ENCODE measurements at places on chromosomes 4 and X. TPM values are rescaled to one million over a fixed set of nuclear protein-coding genes. Genes with fewer than 3 reads are reported as not detected.

DNA sequence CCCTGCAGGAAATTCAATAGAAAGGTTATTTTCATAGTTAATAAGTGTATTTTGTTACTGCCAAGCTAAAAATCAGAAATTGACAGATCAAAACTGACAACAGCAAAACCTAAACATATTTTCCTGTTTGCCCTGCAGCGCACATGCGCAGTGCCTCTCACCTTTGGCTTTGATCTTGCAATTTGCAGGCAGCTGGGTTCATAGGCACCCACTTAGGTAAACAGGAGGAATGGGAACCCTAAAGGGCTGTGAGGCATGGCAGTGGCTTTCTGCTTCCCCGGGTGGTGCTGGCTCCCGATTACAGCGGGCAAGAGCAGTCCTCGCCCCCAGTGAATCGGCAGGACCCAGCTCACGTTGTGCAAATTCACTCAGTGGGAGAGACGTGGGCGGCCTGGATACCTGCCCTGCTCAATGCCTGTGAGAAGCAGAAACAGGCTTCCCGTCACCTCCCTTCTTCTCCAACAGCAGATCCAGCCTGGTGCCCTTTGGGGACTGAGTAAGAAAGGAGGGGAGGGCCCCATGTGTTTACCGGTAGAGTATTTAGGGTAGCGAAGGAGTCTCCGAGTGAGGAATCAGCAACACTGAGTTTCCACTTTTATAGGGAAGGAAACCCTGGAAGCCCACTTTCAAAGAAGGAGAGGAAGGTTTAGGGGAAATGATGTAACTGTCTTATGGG is 25.7 kb downstream of the CCKAR start:
- no peak for DNase-seq

DNA sequence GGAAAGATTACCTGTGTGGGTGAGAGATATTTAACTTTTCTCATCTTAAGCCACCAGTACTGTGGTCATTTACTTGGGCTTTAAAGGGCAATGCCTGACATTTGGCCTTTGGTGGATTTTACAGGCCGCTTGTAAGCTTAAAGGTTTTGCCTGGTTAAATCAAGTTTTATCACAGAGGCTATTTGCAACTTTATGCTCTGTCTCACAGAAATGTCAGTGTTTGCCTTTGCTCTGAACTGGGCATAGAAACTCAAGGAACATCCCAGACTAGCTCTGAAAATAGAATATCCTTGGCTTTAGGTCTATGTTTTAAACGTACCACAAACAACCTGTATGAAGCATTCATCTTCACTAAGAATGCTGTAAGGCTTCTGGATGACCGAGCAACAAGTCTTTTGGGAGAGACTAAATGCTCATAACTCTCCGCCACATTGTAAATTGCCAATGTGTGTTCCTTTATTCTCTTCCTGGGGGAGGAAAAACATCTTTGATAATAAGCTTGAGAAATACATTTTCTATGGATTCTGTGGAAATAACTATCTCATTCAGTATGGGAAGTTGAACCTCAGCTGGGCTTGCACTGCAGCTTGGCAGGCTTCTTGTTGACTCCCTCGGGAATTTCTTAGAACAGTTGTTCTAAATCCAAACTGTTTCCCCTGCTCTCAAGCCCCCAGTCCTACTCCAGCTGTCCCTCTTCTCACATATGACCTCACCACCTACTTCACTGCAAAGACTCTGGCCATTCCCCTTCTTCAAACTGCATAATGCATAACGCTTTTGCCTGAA is 105.8 kb upstream of the WDR44 start:
- DNase-seq, result no peak

MAGEB10 gene
- total RNA-seq, result not detected

SLC49A3 gene
- 11.0 TPM for total RNA-seq

PNMA6F gene
- 0.97 TPM for total RNA-seq

Measured in prostate gland (tissue), 2 donors.